ENCODE measurements at places on chromosomes 4 and X. TPM values are rescaled to one million over a fixed set of nuclear protein-coding genes. Genes with fewer than 3 reads are reported as not detected.

GRCh38 chr4:80608281-80608980, 272.9 kb downstream of the CFAP299 start:
- H3K36me3 ChIP-seq, result no peaks in the 10 kb centered on the region
- H3K4me3 ChIP-seq, result no peak overlapping the region
- no peak overlapping the region for H3K27ac ChIP-seq
- H3K4me1 ChIP-seq, result no peaks in the 10 kb centered on the region
- H3K27me3 ChIP-seq, result no peaks in the 10 kb centered on the region
- no peak for DNase-seq

- no peaks in the 10 kb centered on the region for H3K36me3 ChIP-seq
- peak within 1 kb of the TSS; percentile 98 for H3K4me3 ChIP-seq
- H3K4me1 ChIP-seq, result peaks cover 6% of the 10 kb centered on the region
- H3K27ac ChIP-seq, result peak within 1 kb of the TSS; percentile 92
- H3K27me3 ChIP-seq, result no peaks in the 10 kb centered on the region
Observed at GRCh38 chr4:94207469-94208224, at the start of gene SMARCAD1. SMARCAD1 (plus strand) TSS chr4:94207865; CDS start chr4:94208395, 530 bp downstream.

GRCh38 chr4:186297013-186297645, 31.1 kb downstream of the F11 start:
- H3K4me3 ChIP-seq, result no peak overlapping the region
- H3K4me1 ChIP-seq, result no peaks in the 10 kb centered on the region
- H3K36me3 ChIP-seq, result no peaks in the 10 kb centered on the region
- H3K27ac ChIP-seq, result no peak overlapping the region
- peaks cover 12% of the 10 kb centered on the region for H3K27me3 ChIP-seq

DNA sequence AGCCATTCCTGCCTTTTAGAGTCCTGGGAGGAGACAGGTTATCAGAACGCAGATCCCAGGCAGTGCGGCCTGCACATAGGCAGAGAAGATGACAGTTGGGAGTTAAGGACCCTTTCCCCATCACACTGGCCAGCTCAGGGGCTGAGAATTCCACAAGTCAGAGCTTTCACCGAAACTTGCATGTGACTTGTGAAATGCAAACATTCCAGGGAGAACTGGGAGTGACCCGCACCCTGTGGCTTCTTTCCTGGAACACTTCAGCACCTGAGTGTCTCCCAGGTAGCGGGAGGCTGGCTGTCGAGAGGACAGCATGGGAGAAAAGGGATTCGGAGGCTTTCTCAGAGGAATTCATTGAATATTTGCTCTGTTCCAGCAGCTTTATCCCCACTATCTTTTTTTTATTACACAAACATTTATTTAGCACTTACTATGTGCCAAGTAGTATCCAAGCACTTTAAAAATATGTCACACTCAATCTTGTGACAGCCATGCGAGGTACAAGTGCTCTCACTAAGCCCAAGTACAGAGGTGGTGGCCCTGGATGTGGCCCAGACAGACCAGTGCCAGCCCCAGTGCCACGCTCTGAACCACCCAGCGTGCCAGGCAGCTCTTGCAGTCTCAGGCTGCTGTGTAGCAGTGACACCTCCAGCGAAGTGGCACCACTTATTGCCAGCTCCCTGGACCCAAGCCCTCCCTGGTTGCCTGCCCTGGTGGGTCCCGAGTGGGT, 100.5 kb downstream of the PHKA2 start:
- no peaks in the 10 kb centered on the region for H3K36me3 ChIP-seq
- no peaks in the 10 kb centered on the region for H3K4me1 ChIP-seq
- DNase-seq, result no peak
- H3K27ac ChIP-seq, result no peak overlapping the region
- H3K27me3 ChIP-seq, result no peaks in the 10 kb centered on the region

GRCh38 chr4:55503169-55503568, 43.5 kb downstream of the CLOCK start:
- H3K27ac ChIP-seq, result no peak overlapping the region
- H3K4me1 ChIP-seq, result peaks cover 4% of the 10 kb centered on the region
- no peaks in the 10 kb centered on the region for H3K27me3 ChIP-seq
- DNase-seq, result no peak

GRCh38 chr4:56786955-56787354, 34.5 kb downstream of the SPINK2 start:
- no peaks in the 10 kb centered on the region for H3K4me1 ChIP-seq
- H3K36me3 ChIP-seq, result no peaks in the 10 kb centered on the region
- H3K27ac ChIP-seq, result peak overlapping the region; percentile 62
- peak; percentile 77 for DNase-seq
- H3K27me3 ChIP-seq, result no peaks in the 10 kb centered on the region

DNA sequence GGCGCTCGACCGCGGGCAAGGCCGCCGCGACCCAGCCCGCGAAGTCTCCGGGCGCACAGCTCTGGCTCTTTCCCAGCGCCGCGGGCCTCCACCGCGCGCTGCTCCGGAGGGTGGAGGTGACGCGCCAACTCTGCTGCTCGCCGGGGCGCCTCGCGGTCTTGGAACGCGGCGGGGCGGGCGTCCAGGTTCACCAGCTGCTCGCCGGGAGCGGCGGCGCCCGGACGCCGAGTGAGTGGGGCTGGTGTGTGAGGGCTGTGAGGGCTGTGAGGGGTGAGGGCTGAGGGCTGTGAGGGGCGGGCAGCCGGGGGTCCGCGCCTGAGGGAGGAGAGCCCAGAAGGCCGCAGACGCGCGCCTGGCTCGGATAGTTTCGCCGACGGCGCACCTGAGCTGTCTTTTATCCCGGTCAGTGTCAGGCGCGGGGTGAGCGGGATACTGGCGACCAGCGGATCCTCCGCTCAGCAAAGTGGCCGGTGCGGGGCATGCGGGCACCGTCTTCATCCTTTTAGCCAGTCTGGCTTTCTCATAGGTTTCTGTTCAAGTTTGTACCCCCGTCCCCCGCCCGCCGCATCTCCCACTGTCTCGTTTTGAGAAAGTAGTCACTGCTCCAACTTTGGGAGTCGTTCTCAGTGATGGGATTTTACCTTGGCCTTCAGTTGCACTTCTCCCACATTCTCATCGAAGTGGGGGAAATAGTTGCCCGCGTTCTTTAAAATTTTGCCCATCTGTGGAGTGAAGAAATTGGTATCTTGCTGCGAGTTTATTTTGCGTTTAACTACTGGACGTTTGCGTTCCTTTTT, 586 bp downstream of the HERC5 start:
- H3K4me1 ChIP-seq, result no peaks in the 10 kb centered on the region
- H3K36me3 ChIP-seq, result no peaks in the 10 kb centered on the region
- peak overlapping the region; percentile 79 for H3K4me3 ChIP-seq
- peak; percentile 40 for DNase-seq

GRCh38 chrX:103919270-103919637, 43.2 kb upstream of the TMSB15B start:
- H3K4me3 ChIP-seq, result peak overlapping the region; percentile 46
- peak overlapping the region; percentile 86 for H3K27ac ChIP-seq
- H3K36me3 ChIP-seq, result no peaks in the 10 kb centered on the region
- no peaks in the 10 kb centered on the region for H3K27me3 ChIP-seq

GRCh38 chrX:110294087-110294486, 23.8 kb downstream of the AMMECR1 start:
- no peak for DNase-seq
- H3K27me3 ChIP-seq, result no peaks in the 10 kb centered on the region
- H3K36me3 ChIP-seq, result no peaks in the 10 kb centered on the region
- H3K27ac ChIP-seq, result no peak overlapping the region
- no peaks in the 10 kb centered on the region for H3K4me1 ChIP-seq
- H3K4me3 ChIP-seq, result no peak overlapping the region

GRCh38 chrX:42524379-42524778, 253.6 kb downstream of the PPP1R2C start:
- no peaks in the 10 kb centered on the region for H3K4me1 ChIP-seq
- H3K27ac ChIP-seq, result no peak overlapping the region
- no peaks in the 10 kb centered on the region for H3K27me3 ChIP-seq
- no peak for DNase-seq
- H3K4me3 ChIP-seq, result no peak overlapping the region

- no peak for DNase-seq
- H3K36me3 ChIP-seq, result no peaks in the 10 kb centered on the region
- H3K27ac ChIP-seq, result no peak overlapping the region
- no peak overlapping the region for H3K4me3 ChIP-seq
Observed at GRCh38 chr4:38332699-38333098, 331.3 kb upstream of the KLF3 start.

DNA sequence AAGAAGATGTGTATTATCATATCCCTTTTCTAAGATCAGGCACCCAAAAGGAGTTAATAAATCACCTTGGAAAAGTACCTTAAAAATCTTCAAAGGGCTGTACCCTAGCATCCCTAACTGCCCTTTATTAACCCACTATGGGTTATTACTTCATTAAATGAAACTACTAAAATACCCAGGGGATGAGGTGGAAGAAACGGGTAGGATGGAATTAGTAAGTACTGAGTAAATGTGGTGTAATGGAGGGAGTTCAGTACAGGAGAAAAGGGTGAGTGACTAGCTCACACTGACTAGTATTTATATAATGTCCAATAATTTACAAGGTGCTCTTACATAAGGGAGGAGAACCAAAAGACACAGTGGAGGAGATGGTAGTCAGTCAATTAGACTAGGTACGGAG, 51.0 kb upstream of the RASGEF1B start:
- H3K27ac ChIP-seq, result no peak overlapping the region
- H3K4me1 ChIP-seq, result no peaks in the 10 kb centered on the region
- no peak for DNase-seq
- no peaks in the 10 kb centered on the region for H3K36me3 ChIP-seq
- no peak overlapping the region for H3K4me3 ChIP-seq
- no peaks in the 10 kb centered on the region for H3K27me3 ChIP-seq

- no peaks in the 10 kb centered on the region for H3K27me3 ChIP-seq
- DNase-seq, result no peak
- H3K4me3 ChIP-seq, result no peak overlapping the region
- no peaks in the 10 kb centered on the region for H3K36me3 ChIP-seq
Observed at GRCh38 chr4:59608466-59608865, 1591.7 kb upstream of the ADGRL3 start.

DNA sequence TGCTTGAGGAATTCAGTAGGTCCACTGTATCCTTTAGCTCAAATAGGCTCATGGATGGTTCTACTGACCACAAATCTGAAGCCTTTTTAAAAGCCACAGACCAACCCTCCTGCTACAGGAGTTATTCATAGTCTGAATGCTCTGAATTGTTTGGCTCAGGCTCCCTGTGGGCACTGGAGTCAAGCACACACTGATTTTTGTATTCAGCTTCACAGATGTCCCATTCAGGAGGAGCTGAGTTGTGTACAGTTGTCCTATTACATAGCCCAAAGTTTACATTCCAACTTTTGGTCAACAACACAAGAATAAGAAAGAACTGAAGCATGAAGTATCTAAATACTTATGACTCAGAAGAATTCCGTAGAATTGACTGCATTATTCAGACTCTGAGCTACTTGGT, 243.9 kb downstream of the UNC5C start:
- H3K4me1 ChIP-seq, result no peaks in the 10 kb centered on the region
- no peak overlapping the region for H3K4me3 ChIP-seq
- no peak overlapping the region for H3K27ac ChIP-seq
- no peak for DNase-seq
- no peaks in the 10 kb centered on the region for H3K27me3 ChIP-seq
- H3K36me3 ChIP-seq, result no peaks in the 10 kb centered on the region

GRCh38 chr4:75655562-75655961, 17.6 kb downstream of the G3BP2 start:
- no peak overlapping the region for H3K4me3 ChIP-seq
- H3K4me1 ChIP-seq, result no peaks in the 10 kb centered on the region
- H3K27me3 ChIP-seq, result no peaks in the 10 kb centered on the region

GRCh38 chr4:61521451-61521850, 321.3 kb downstream of the ADGRL3 start:
- DNase-seq, result no peak
- H3K27me3 ChIP-seq, result no peaks in the 10 kb centered on the region
- no peak overlapping the region for H3K27ac ChIP-seq
- H3K4me3 ChIP-seq, result no peak overlapping the region
- H3K36me3 ChIP-seq, result no peaks in the 10 kb centered on the region

DNA sequence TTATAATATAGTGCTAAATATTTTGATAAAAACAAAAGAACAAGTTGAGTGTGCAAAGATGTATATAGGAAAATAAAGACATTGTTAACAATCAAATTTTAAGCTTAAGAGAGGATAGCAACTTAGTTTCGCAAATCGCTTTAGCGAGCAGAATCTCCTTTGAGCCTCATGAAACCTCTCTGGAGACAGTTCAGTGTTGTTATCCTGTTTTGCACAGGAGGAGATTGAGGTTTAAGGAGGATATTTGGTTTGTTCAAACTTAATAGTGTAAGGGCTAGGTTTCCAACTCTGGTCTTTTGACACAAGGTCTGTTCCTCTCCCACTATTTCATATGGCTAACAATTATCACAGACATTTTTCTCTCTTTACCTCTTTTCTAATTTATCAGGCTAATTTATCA, 1848.5 kb upstream of the TENM3 start:
- DNase-seq, result no peak
- no peaks in the 10 kb centered on the region for H3K27me3 ChIP-seq
- H3K4me3 ChIP-seq, result no peak overlapping the region
- no peaks in the 10 kb centered on the region for H3K36me3 ChIP-seq
- no peak overlapping the region for H3K27ac ChIP-seq

DNA sequence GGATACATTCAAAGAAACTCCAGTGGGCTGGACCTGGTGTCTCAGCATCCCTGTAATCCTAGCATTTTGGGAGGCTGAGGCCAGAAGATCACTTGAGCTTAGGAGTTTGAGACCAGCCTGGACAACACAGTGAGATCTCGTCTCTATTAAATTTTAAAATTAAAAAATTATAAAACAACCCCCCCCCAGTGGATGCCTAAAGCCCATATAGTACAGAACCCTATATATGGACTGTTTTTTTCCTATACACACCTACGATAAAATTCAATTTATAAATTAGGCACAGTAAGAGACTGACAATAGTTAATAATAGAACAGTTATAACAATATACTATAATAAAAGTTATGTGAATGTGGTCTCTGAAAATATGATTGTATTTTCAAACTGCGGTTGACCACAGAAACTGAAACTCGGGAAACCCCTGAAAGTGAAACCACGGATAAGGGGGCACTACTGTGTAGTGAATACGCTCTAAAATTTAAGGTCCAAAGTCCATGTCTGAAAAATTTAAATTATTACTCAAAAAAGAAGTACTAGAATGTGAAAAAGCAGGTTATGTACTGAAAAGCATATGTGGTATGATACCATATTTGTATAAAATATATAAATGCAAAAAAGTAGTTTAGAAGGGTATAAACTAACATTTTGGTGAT, 2.0 kb downstream of the SMIM14 start:
- H3K36me3 ChIP-seq, result no peaks in the 10 kb centered on the region
- peak overlapping the region; percentile 78 for H3K4me3 ChIP-seq
- no peaks in the 10 kb centered on the region for H3K27me3 ChIP-seq
- H3K4me1 ChIP-seq, result no peaks in the 10 kb centered on the region
- no peak for DNase-seq

- H3K27me3 ChIP-seq, result no peaks in the 10 kb centered on the region
- H3K4me1 ChIP-seq, result peaks cover 5% of the 10 kb centered on the region
- H3K27ac ChIP-seq, result peak within 1 kb of the TSS; percentile 93
- H3K4me3 ChIP-seq, result peak within 1 kb of the TSS; percentile 58
- H3K36me3 ChIP-seq, result no peaks in the 10 kb centered on the region
Observed at GRCh38 chr4:177441803-177442622, at the start of gene AGA. AGA (minus strand) TSS chr4:177442437; CDS start chr4:177442375, 62 bp downstream.

Gene ALB
- total RNA-seq, result 11.3 TPM

Gene BANK1
- total RNA-seq, result not detected

Gene GC
- 0.46 TPM for total RNA-seq

Gene AKAP14
- not detected for total RNA-seq

Gene SPARCL1
- total RNA-seq, result 1,777 TPM

Gene CSN3
- not detected for total RNA-seq

Gene MEPE
- not detected for total RNA-seq

Gene RAB40AL
- total RNA-seq, result 2.9 TPM

Gene SPANXB1
- total RNA-seq, result not detected

Gene DCAF12L1
- not detected for total RNA-seq

Gene NRK
- total RNA-seq, result 3.8 TPM

Gene MTNR1A
- total RNA-seq, result not detected

Gene ZNF711
- 6.4 TPM for total RNA-seq

Gene SPANXA2
- total RNA-seq, result not detected

Gene CXXC4
- total RNA-seq, result 0.51 TPM

Gene HGFAC
- 0.28 TPM for total RNA-seq

Gene PABPC4L
- 0.26 TPM for total RNA-seq

Gene LIN54
- 3.3 TPM for total RNA-seq

Gene MCF2
- 0.69 TPM for total RNA-seq

Data from uterus (tissue), 4 donors.